ENCODE measurements at places on chromosomes 2 and 18.

DNA sequence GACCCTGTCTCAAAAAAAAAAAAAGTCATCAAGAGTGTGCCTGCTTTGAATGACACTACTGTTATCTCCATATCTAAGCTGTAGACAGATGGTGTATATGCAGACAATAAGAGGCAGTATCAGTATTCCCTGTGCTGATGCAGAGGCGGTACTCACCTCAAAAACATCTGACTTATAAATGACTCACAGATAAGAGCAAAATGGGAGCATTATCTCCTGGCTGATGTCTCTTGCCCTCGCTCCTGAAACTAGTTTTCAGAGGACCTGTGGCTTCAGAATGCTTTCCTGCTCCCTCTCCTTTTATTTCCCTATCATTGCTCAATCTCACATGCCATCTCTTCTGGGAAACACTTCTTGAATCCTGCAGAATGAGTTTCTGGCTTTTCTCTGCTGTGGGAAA, 289.6 kb downstream of the PTPRM start:
- no peak for DNase-seq

DNA sequence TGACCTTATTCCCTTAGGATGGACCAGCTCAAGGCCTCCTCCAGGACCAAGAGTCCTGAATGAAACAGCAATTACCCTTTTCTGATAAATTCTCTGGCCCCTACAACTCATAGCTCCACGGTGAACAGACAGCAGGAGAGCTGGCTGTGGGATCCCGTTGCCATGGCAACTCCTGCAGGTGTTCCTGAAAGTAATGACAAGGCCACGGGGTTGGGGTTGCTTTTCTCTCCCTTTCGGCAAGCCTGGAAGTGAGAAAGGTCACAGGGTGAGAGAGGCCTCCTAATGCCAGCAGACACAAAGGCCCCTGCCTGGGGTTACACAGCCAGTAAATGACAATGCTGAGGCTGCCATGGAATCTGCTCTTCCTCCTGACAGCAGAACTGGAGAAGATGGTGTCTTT, 403.0 kb downstream of the NBAS start:
- no peak for DNase-seq

DNA sequence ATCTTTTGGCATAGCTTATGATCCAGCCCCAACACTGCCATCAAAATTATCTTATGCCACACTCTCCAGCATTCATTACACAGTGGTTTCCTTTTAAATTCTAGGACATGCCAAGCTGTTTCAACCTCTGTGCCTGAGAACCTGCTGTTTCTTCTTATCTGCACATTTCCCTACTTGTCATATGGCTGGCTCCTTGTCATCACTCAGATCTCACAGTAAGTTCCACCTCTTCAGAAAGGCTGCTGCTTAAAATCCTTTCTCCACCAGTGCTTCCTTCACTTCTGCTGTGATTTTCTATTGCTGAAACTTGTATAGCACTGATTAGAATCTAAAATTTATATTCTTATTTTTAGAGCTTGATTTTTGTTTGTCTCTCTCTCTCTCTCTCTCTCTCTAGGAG, 43.4 kb downstream of the MC4R start:
- no peak for DNase-seq

- DNase-seq = no peak
Measured at GRCh38 chr18:70428439-70428838, 139.6 kb downstream of the SOCS6 start.

All from left colon (tissue), 2 donors.